ENCODE measurements at places on chromosomes 4 and X.

GRCh38 chrX:129984111-129984958 is 1.9 kb downstream of the BCORL1 start:
- no peak for DNase-seq

DNA sequence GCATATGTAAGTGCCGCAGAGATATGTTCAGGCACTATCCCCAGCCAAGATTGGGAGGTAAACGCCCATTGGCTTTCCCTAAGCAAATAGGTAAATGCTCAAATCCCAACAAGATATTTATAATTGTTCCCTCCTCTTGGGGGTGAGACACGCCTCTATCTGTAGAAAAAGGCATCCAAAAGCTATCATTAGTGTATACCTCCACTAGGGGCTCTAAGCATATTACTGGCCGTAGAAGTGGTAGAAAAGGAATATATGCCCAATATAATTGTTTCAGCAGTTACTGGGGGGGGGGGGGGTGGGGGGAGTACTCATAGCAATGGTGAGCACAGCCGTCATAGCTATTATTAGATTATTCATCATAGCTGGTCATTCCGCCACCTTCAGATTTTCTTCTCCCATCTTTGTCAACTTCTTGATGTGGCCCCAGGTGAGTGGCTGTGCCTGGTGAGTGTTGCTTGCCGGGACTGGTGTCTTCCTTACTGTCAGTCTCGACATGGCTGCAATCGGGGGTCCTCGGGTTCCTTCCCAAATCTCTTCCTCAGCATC is 53.3 kb upstream of the WDR1 start:
- DNase-seq, result no peak

DNA sequence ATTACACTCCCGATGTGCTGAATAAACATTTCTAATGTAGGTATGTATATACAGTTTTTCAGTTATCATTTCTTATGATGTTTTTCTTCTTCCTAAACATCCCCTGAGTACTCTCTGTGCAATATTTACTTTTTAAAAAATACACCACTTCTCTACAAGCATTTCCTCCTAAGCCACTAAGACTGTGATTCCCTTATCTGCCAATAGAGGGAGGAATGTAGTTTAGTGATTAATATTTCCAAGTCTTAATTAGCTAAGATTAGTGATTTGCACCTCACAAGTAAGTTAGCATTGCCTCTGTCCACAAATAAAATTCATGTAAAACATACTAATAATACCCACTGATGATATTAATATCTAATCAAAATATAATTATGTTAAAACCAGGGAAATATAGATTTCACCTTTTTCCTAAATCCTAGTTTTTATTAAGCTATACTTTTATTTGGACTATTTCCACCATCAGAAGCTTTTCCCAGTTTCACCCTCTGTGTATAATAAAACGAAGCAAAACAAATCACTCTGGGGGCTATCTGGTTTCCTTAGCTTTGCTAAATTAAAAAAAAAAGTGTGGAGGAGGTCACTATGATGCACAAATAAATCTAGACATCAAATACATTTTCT is 909.1 kb downstream of the FAT4 start:
- no peak for DNase-seq

DNA sequence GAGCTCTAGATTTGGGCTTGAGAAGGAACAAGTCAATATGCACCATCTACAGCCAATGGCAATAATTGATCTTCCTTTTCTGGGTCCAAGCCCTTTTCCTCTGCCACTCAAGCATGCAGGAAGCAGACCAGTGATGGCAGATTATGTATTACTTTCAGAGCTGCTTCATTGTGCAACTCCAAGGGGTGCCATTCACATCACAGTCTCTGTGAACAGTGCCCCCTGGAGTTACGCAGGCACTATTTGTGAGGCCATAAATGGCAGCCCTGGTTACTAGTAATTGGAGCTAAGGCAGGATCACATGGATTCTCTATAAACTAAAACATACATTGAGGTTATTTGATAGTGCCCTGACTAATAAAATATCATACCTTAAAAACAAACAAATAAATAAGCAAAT is 313.4 kb upstream of the SLC7A11 start:
- no peak for DNase-seq

- DNase-seq, result no peak
Measured at GRCh38 chrX:40158036-40158706, 60.4 kb upstream of the BCOR start.

Measured in stimulated activated CD4-positive, alpha-beta T cell treated with anti-CD3 and anti-CD28 coated beads, Interleukin-1b, Interleukin-23, amount 100 ng/mL, for 1 hour (primary cell).